ENCODE measurements at places on chromosomes 4 and X. TPM values are rescaled to one million over a fixed set of nuclear protein-coding genes. Genes with fewer than 3 reads are reported as not detected.

TLR1 gene
- 36.2 TPM for total RNA-seq

REELD1 gene
- 0.26 TPM for total RNA-seq

ZIC3 gene
- not detected for total RNA-seq

JCHAIN gene
- 377 TPM for total RNA-seq

NCAPG gene
- total RNA-seq = 2.1 TPM

PLAC1 gene
- not detected for total RNA-seq

TCEAL7 gene
- not detected for total RNA-seq

NUDT11 gene
- not detected for total RNA-seq

XKRX gene
- total RNA-seq = 4.6 TPM

BMPR1B gene
- total RNA-seq = 4.0 TPM

FOXP3 gene
- not detected for total RNA-seq

NAA11 gene
- total RNA-seq = not detected

EMCN gene
- total RNA-seq = 49.6 TPM

DMRTC1 gene
- total RNA-seq = not detected

PWWP3B gene
- total RNA-seq = not detected

LRAT gene
- total RNA-seq = 0.69 TPM

ZNF732 gene
- total RNA-seq = not detected

USP17L27 gene
- total RNA-seq = not detected

ZNF674 gene
- 3.2 TPM for total RNA-seq

S100G gene
- not detected for total RNA-seq

SORBS2 gene
- 49.8 TPM for total RNA-seq

BEND2 gene
- 0.11 TPM for total RNA-seq

GAGE13 gene
- total RNA-seq = not detected

VCX3A gene
- total RNA-seq = not detected

VGLL1 gene
- 8.5 TPM for total RNA-seq

RADX gene
- 21.9 TPM for total RNA-seq

CT45A10 gene
- not detected for total RNA-seq

SMIM31 gene
- not detected for total RNA-seq

SCARB2 gene
- total RNA-seq = 186 TPM

PGAM4 gene
- not detected for total RNA-seq

SPANXD gene
- not detected for total RNA-seq

NLRP2B gene
- not detected for total RNA-seq

ANXA10 gene
- total RNA-seq = not detected

MTHFD2L gene
- 10.6 TPM for total RNA-seq

PRDM5 gene
- 8.0 TPM for total RNA-seq

HMGB3 gene
- total RNA-seq = 8.1 TPM

FGD1 gene
- total RNA-seq = 1.8 TPM
